Trophoblast cell (in vitro differentiated cells and primary cell): ENCODE measurements at places on chromosomes 11 and 22.

- DNase-seq = no peak
Measured at GRCh38 chr11:101323997-101324396, 194.4 kb upstream of the PGR start.

DNA sequence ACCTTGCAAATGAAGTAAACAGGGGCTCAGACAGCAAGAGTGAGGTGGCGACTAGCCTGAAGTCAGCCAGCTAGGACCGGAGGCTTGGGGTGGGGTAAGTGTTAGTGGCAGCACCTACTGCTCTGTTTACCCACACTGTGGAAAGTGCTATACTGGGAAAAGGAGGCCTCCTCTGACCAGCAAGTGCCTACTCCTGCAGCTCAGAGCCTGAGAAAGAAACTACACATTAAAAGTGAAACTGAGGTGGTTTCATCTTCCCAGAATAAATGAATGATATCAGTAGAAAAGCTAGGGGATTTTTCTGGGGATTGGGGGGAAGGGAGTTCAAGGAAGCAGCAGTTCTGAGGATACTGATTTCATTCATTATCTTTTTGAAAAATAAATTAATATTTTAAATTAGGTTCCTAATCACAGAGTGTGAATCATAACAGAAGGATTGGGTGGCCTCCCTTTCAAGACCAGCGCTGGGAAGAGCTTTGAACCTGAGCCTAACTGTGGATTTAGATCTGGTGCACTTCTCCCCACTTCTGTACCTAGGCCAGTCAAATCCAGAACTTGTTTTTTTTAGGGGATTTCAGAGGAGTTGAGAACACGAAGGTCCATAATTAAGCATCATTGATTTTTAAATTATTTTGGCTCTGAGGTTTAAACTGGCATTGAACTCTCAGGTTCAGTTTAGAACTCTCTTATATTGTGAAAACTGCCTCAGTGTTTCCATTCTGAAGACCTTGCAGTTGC lies 48.1 kb upstream of the GRAMD1B start:
- no peak for DNase-seq

DNA sequence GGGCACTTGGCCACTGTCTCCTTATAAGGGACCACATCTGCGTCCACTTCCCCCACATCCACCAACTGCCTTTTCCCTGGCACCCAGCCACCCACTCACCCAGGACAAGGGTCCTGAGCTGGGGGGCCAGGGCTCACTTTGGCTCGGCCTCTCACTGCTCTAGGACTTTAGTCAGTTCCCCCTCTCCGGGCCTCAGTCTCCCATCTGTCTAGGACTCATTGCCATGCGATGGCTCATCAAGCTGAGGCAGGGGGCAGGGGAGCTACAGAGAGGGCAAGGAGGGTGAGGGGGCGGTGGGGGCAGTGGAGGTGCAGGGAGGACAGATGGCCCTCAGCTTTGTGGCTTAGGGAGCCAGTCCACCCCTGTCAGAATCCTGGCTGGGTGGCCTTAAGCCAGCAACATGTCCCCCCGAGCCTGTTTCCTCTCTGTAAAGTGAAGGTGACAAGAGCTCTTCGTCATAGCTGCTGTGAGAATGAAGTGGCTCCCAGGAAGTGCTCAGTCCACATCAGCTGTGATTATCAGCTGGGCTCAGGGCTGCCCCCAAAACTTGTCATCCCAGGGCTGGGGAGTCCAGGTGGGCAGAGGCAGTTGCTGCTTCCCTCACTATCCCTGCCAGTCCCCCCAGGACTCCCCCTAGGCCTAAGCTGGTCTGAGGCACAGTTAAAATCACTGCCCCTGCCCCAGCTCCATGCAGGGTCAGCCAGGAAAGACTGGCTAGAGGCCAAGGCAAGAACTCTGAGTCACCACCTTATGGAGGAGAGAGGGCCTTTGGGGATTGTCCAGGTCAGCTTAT lies 14.9 kb downstream of the RAC2 start:
- DNase-seq = no peak

DNA sequence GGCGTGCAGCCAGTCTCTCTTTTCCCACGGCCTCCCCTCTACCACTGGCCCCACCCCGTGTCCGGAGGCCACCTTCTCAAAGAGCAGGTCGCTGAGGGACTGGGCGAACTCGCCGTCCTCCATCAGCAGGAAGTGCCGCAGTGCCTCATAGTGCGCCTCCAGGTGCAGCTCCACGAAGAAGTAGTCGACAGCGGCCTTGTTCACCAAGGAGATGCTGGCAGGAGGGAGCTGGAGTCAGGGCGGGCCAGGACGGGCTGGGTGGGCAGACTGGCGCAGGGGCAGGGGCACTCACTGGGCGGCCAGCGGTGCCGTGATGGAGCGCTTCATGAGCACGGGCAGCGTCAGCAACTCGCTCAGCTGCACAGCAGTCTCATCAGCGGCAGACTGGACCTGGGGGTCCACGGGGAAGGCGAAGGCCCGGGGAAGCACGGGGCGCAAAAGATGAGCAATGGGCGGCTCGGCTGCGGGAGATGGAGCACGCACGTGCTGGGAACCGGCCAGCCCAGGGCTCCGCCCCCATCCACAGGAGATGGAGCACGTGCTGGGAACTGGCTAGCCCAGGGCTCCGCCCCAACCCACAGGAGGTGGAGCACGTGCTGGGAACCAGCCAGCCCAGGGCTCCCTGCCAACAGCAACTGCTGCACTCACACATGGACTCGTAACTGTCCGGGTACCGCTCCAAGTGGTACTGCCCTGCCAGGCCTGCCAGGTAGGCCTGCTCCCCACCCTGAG lies 18.4 kb downstream of the SELENOO start:
- no peak for DNase-seq

DNA sequence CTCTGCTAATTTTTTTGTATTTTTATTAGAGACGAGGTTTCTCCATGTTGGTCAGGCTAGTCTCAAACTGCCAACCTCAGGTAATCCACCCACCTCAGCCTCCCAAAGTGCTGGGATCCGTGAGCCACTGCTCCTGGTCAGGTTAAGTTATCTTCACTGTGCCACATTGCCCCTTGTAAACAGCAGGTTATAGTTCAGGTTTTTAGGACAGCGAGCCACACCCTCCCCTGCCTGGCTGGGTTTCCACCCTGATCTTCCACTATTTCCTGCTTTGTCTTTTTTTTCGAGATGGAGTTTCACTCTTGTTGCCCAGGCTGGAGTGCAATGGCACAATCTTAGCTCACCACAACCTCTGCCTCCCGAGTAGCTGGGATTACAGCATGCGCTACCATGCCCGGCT lies 16.1 kb downstream of the ACO2 start:
- no peak for DNase-seq

DNA sequence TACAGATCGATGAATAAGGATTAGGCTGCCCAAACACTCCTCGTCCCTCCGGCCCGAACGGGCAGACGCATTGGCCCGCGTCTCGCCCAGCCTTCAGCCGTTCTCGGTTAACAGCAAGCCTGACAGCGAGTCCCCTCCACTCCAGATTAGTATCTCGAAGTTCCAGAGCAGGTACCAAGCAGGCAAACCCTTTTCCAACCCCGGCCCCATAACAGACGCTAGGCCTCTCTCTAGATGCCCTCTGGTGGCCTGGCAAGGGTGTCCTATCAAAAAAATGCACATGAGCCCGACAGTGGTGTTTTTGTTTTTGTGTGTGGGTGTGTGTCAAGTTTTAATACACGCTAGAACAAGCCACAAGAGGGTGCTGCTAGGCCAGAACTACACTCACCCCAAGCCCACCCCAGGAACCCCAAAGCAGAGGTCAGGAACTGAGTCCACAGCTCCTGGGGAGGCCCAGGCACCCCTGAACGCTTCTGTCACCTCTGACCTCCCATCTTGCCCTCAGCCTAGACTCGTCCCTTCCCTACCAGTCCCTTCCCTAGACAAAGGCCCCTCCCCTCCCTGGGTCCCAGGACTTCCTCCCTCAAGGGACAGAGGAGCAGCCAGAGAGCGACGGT lies 658 bp upstream of the ARFGAP2 start:
- DNase-seq = peak; percentile 64

GRCh38 chr22:25488244-25489020 lies 76.0 kb upstream of the GRK3 start:
- DNase-seq = no peak

GRCh38 chr11:45105233-45105983 lies 41.0 kb upstream of the PRDM11 start:
- DNase-seq = peak; percentile 66

DNA sequence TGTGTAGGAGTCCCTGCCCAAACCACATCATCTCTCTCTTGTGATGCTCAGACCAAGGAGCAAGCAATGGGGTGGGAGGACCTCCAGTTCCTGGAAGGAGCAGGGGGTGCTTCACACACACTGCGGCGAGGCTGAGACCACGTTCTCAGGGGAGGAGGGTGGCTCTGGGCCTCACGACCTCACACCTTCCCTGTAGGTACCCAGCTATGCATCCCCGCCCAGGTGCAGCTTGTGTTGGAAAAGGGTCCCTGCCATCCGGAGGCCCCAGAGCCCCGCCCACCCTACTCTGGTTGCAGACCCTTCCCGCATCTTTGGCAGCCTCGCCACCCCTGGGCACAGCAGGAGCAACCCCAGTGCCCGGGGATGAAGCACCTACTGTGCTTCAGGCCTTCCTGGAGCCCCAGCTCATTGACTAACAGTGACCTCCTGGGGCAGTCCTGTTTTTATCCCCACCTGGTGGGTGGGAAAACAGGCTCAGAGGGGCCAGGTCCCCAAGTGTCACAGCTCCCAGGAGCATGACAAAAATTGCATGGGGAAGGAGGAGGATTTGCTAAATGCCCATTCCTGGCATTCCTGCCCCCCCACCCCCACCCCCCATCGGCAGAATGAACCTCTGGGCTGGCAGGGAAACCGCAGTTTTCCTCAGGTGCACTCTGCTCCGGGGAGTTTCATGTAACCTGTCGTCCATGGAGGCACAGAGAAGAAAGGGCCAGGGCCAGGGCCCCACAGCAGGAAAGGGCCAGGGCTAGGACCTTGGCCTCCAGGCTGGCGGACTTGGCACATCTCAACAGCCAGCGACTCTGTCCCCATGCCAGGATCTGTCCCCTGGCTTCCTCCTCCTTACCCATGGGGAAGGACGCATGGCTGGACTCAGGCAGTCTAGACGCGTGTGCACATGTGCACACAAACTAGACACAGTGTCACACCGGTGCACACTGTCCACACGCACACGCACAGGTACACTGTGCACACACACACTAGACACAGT lies 81.0 kb downstream of the IGLL1 start:
- no peak for DNase-seq

DNA sequence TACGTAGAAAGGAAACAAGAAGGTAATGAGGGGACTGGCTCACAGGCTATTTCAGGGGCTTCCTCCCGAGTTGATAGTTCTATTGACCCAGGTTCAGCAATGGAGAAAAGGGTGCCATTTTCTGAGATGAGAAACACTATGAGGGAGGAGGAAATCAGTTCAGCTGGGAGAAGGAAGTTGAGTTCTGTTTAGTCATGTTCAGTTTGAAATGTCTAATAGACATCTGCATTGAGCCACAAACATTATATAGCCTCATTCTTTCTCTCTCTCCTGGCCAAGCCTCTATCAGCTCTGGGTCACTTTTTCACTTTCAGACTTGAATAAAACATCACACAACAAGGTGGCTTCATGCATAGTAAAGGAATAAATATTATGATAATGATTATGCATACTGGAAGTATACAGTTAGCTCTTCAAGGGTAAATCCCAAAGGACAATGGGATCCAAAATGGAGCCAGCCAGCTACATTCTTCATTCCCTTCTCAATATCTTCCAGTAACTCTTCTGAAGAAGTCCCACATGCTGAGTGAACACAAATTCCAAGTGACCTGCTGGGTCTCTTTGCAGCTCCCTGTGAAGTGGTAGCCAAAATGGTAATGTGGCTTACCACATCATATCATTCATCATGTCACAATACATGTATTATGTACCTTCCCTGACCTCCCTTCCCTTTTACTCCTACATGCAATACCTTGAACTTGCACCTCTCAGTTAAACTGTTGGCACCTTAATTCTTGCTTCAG lies 80.9 kb upstream of the CD44 start:
- DNase-seq = no peak

DNA sequence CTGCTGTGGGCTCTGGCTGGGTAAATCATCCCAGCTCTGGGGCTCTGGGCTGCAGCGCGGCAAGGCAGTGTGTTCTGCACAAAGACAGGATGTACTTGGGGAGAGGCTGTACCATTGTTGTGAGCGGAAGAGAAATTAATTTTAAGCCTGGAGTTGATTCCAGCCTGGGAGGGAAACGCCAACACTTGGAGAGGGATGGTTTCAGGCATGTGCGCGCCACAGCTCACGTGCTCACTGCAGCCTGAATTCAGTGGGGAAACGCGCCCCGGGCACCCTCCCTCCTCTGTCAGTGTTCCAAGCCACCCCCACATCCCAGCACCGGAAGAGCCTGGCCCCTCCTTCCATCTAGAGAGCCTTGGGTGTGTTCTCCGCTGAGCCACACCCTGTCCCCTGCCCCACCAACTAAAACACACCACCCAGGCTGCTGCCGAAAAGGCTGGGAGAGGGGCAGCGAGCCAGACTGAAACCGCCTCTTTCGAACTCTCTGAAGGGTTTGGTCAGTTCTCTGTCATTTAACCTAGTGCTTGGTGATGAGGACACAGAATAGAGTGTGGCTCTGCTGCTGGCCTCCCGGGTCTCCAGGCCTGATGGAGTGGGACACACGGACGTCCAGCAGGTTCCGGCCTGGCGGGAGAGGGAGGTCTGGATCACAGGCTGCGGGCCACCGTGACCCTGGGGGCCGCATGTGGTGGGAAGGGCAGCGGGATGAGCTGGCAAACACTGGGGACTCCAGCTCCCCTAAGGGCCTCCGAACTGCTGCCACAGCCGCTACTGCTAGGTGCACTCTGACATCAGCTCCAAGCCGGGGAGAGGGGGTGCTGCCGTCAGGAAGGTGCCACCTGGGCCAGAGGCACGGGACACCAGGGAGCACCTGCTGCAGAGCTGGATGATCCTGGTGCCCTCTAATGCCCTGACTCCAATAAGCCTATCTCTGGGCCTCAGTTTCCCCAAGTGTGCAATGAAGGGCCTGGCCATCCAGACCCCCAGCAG lies 230.8 kb downstream of the CTTN start:
- DNase-seq = no peak

GRCh38 chr11:788953-789940 lies 643 bp downstream of the CEND1 start:
- no peak for DNase-seq

- DNase-seq = peak; percentile 79
Measured at GRCh38 chr11:119192111-119192510, 6.8 kb downstream of the NHERF4 start.

DNA sequence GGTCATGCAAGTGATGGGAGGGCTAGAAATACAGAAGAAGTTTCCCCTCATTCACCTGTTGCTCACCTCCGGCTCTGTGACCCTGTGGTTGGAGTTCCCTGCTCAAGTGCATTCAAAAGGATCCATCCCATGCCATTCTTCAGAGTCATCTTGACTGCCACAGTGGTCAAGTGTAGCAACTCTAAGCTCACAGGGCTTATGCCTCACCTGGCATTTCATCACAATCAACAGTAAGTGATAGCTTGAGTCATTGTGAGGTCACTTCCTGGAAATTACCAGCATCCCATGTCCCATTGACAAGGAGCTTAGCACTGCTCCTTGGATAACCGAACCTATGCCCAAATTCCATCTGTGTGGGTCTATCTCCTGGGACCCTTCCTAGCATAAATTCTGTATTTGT lies 55.6 kb downstream of the OR4C45 start:
- DNase-seq = no peak

GRCh38 chr11:47258317-47258902 lies 614 bp downstream of the NR1H3 start:
- DNase-seq = no peak
